Activated T-helper 1 cell treated with anti-CD3 and anti-CD28 coated beads, Interleukin-2, amount 50 U/mL, for 16 hours (primary cell): ENCODE measurements at places on chromosomes 1 and 21.

- DNase-seq: no peak
These were observed 11.7 kb downstream of the SEMA4A start for GRCh38 chr1:156165083-156165482.

GRCh38 chr1:203629507-203630082 lies 3.0 kb downstream of the ATP2B4 start:
- DNase-seq: no peak

GRCh38 chr1:225749706-225750105 lies 27.9 kb upstream of the SRP9 start:
- no peak for DNase-seq

DNA sequence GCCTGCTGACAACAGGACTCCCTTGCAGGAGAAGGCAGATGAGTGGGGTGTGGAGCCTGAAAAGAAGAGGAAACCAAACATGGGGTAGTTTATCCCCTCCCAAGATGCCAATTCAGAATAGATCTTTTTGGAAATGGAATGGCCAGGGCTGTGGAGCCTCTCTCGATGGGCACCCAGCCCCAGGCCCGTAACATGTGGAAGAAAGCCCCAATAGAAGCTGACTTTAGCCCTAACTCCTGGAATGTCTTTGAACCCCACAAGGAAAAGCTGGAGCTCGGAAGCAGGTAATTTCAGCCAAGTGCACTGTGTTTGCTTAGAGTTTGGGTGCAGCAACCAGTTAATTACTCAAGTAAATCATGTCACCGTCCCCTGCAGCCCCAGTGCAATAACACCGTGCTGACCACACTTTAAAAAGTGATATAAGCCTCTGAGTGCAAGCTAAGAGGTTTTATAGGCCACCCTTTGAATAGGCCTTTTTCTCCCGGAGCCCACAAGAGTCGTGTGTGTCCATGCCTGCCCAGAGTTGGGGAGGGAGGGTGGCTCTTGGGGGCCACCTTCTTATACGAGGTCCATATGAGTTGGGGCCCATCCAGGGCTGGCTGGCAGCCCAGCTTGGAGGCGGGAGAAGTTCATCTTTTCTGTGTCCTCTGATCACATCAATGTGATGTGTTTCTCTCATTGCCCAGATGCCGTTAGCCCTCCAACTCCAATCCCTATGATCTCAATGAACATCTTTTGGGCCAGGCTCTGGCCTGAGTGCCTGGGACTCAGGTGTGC lies 153.2 kb downstream of the TRABD2B start:
- no peak for DNase-seq

- DNase-seq: no peak
These were observed 15.4 kb downstream of the KCNJ15 start for GRCh38 chr21:38272215-38272614.

GRCh38 chr1:81989524-81989923 lies 188.8 kb downstream of the ADGRL2 start:
- DNase-seq: no peak

DNA sequence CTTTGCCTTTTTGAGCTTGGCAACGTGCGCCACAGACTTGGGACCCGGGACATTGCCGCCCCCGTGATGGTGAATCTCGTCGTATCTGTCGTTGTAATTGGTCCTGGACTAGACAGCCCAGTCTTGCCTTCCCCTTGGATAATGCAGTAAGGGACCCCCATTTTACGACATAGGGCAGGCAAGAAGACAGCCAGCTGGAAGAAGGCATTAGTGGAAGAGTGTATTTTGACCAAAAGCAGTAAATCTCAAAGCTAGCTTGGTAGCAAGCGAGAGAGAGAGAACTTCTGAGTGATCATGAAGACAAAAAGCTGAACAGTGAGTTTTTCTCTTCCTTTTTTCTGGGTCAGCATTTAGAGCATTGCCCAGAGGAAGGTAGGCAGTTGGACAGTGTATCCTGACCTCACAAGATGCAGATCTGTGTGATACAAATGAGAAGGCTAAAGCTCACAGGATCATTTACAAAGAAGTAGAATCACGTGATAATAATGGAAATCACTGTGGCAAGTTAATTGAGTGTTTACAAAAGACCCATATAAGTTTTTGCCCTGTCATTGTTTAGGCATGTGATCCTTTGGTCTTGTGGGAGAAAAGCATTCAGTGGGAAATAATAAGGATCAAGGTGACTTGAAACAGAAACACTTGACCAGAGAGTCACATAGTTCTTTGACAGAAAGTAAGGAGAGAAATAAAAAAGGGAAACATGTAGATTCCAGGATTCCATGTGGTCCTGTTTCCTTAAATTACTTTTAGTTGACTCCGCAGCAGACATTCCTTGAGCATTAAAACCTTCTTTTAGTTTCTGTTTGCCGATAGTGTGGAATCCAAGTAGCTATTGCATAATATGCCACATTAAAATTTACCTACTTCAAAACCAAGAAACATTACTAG lies 66.3 kb downstream of the CNST start:
- no peak for DNase-seq

GRCh38 chr21:34583926-34584563 lies 30.9 kb downstream of the RCAN1 start:
- DNase-seq: no peak

- DNase-seq: no peak
These were observed 134.6 kb upstream of the PDE4B start for GRCh38 chr1:65658122-65658521.

DNA sequence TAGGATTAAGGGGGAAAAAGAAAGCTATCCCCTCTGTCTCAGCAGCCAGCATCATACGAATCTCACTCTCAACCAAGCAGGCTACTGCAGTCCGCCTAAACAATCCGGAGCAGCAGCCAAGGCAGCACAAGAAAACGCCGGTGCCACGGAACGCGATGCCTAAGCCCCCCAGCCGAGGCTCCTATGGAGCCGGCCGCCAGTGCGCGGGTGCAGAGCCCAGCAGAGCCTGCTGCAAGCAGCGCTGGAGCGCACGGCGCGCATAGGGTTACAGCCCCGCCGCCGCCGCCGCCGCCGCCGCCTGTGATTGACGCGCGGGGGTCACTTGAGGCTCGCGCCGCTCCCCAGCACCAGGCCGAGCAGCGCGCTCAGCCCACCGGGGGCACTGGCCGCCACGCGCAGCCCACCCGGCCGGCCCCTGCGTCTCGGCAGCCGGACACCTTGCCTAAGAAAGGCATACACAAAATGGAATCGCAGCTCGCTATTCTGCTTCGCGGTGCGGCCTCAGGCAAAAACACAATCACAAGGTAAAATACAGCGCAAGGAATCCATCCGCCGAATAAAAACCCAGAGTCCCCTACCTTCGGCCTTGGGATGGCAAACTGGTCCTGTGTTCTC lies 780 bp downstream of the HIVEP3 start:
- no peak for DNase-seq

DNA sequence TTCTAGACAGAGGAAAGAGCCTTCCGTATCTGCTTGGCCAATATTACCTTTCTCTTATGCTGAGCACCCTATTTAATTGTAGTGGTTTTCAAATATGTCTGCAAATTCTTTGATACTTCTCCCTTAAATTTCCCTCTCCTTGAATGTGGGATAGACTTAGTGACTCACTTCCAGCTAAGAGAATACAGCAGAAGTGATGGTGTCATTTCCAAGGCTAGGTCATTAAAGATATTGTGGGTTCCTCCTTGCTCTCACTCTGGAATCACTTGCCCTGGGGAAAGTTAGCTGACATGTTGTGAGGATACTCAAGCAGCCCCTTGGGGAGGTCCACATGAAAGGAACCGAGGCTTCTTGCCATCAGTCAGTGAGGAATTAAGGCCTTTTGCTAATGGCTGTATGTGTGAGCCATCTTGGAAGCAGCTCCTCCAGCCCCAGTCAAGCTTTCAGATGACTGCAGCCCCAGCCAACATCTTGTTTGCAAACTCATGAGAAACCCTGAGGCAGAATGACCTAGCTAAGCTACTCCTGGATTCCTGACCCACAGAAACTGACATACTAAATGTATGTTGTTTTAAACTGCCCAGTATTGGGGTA lies 8.1 kb upstream of the CITED4 start:
- DNase-seq: no peak

- DNase-seq: no peak
These were observed 21.9 kb downstream of the ERRFI1 start for GRCh38 chr1:8004113-8004802.

- no peak for DNase-seq
These were observed 29.4 kb upstream of the TRIM17 start for GRCh38 chr1:228445843-228446650.

- no peak for DNase-seq
These were observed 16.3 kb upstream of the PIGC start for GRCh38 chr1:172460177-172460576.

DNA sequence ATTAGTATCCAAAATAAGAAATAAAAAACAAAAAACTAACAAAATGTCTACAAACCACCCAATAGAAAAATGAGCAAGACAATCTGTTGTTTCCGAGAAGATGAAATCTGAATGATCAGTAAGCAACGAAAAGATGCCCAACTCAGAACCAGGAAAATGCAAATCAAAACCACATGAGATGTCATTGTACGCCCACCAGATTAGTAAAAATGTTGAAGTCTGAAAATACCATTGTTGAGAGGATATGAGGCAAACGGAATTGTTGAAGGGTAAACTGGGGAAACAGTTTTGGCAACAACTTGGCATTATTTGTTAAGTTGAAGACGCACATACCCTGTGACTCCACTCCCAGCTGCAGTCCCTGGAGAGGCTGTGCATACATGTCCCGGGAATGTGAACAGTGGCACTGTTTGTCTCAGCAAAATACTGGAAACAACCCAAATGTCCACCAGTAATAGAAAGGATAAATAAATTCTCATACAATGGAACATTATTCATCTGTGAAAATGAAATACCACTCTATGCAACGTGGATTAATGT lies 10.6 kb downstream of the ZBTB17 start:
- no peak for DNase-seq

- no peak for DNase-seq
These were observed 23.2 kb downstream of the AVPR1B start for GRCh38 chr1:206094024-206094423.

- DNase-seq: no peak
These were observed 136.2 kb downstream of the SLC35F3 start for GRCh38 chr1:234040446-234041317.

- DNase-seq: no peak
These were observed 15.7 kb upstream of the IPO9 start for GRCh38 chr1:201813226-201813625.

DNA sequence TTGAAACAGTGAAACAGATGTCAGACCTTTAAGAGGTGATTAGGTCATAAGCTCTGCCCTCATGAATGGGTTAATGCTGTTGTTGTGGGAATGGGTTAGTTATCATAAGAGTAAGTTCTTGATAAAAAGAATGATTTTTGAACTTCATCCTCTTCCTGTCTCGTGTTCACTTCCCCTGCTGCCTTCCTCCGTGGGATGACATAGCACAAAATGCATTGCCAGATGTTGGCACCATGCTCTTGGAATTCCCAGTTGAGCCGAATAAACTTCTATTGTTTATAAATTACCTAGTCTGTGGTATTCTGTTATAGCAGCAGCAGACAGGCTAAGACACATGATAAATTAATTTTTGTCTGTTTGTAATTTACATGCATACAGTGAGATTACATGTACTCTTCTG lies 112.0 kb upstream of the LRRC7 start:
- no peak for DNase-seq

- no peak for DNase-seq
These were observed 32.2 kb upstream of the GNG5 start for GRCh38 chr1:84538599-84538998.

GRCh38 chr21:26423511-26423910 lies 149.6 kb downstream of the CYYR1 start:
- DNase-seq: no peak

DNA sequence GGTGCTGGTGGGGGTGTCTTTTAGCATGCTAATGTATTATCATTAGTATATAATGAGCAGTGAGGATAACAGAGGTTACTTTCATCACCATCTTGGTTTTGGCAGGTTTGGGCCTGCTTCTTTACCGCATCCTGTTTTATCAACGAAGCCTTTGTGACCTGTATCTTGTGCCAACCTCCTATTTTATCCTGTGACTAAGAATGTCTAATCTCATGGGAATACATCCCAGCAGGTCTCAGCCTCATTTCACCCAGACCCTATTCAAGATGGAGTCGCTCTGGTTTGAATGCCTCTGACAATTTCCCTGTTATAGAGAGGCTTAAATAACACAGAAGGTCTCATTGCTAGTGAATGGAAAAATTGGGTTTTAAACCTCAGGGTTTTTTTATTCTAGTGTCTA lies 300.8 kb upstream of the PROX1 start:
- no peak for DNase-seq

GRCh38 chr1:201737352-201738060 lies 91.5 kb upstream of the IPO9 start:
- DNase-seq: no peak

GRCh38 chr1:203860396-203861025 lies 888 bp upstream of the SNRPE start:
- no peak for DNase-seq

DNA sequence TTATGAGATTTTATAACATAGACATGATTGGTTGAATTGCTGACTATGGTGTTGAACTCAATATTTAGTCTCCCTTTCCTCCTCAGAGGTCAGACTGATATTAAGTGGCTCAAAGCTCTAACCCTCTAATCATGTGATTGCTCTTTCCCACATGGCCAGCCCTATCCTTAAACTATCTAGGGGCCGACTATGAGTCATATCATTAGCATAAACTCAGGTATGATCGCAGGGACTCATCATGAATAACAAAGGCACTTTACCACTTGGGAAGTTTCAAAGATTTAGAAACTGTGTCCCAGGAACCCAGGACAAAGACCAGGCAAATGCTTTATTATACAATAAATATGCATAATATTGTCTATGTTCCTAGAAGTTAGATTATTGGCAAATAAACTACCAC lies 894.6 kb upstream of the NEGR1 start:
- DNase-seq: no peak

DNA sequence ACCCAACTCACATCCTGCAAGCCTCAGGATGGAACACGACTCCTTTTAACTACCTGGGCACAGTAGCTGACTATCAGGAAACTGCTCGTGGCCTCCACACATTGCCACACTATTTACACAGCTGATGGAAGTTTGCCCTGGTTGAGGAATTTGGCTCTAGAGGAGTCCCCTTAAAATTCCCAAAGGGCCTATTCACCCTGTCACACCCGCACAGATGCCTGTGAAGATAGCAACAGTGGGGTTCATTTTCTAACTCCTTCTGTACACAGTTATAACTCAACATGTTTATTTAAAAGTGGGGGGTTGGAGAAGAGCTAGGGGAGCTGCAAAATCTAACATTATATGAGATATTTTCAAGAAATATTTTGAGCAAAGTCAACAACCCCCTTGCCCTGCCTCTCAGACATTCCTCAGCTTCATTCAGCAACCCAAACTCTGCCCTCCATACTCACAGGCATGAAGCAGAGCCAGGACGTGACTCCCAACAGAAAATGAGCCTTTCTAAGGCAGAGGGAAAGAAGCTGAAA lies 35.8 kb upstream of the CCN1 start:
- DNase-seq: no peak
